ENCODE measurements at places on chromosomes 13 and 19. TPM values are rescaled to one million over a fixed set of nuclear protein-coding genes. Genes with fewer than 3 reads are reported as not detected.

GRCh38 chr19:48403606-48404005 lies 10.1 kb downstream of the GRIN2D start:
- peaks cover 15% of the 10 kb centered on the region for H3K27me3 ChIP-seq
- no peak overlapping the region for H3K27ac ChIP-seq
- no peak for DNase-seq
- H3K36me3 ChIP-seq, result no peaks in the 10 kb centered on the region
- no peak overlapping the region for H3K4me3 ChIP-seq

- H3K27me3 ChIP-seq, result no peaks in the 10 kb centered on the region
- H3K4me1 ChIP-seq, result no peaks in the 10 kb centered on the region
- DNase-seq, result no peak
- H3K27ac ChIP-seq, result peak overlapping the region; percentile 61
Observed at GRCh38 chr19:20611866-20612265, 46.3 kb upstream of the ZNF737 start.

Gene RPS19
- 1,695 TPM for total RNA-seq

DNA sequence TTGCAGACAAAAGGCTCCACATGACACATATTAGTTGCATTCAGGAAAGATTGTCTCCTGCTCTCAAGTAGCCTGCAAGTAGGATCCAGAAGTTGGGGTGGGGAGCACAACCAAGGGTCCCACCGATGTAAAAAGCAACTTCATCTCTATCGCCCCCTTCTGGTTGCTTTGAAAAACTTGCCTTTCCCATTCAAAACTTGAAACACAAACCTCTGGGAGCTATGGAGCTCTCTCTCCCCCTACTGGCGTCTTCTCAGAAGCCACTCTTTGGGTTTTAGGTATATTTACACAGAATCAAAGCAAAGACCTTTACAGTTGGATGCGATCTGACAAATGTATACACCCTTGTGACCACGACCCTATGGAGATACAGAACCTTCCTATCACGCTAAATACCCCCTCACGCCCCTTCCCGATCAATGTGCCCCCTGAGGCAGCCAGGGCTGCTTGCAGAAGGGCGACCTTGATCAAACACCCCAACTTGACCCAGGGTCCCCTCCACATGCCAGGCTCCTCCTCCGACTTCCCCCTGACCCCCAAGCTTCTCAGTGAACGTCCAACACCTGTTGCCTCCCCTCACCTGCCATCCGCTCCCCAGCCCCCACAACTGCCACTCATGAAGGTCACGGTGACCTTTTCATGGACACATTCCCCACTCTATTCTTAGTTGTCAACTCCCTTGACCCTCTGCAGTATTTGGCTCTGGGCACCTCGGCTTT lies 10.1 kb downstream of the NOSIP start:
- no peaks in the 10 kb centered on the region for H3K4me1 ChIP-seq
- no peak overlapping the region for H3K27ac ChIP-seq
- no peaks in the 10 kb centered on the region for H3K27me3 ChIP-seq
- DNase-seq, result no peak
- H3K36me3 ChIP-seq, result peaks cover 5% of the 10 kb centered on the region
- no peak overlapping the region for H3K4me3 ChIP-seq

DNA sequence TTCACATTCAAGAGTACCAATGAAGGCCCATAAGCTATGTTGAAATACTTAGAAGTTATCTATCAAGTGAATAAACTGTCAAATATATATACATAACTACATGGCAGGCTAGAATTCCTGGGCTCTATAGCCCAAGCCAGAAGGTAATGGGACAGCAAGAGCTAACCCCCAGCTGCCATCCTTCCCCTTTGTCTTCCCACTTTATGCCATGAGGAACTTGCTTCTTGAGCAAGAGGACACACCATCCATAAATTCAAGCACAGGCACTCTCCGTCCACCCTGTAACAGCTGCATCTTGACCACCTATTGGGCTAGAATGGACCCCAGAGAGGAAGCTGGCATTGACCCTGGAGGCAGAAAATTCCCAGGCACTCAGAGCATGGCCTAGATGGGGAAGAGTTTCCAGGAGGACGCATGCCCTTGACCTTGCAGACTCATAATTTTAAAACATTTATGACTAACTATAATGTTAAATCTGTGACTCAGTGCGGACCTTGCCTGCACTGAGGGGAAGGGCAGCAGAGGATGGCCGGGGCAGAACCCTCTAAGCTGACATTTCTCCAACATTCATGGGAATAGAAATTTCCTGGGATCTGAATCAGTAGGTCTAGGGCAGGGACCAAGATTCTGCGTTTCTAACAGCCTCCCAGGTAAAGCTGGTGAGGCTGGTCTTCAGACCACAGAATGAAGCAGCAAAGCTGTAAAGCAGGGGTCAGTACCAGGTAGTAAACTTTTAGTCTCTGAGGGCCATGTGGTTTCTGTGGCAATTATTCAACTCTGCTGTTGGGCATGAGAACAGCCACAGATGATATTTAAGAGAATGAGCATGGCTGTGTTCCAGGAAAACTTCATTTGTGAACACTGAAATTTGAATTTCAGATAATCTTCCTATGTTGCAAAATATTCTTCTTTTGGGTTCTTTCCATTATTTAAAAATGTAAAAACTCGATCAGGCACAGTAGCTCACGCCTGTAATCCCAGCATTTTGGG lies 71.4 kb upstream of the CLDN10 start:
- no peak for DNase-seq
- H3K27ac ChIP-seq, result no peak overlapping the region
- no peaks in the 10 kb centered on the region for H3K27me3 ChIP-seq
- H3K4me3 ChIP-seq, result no peak overlapping the region
- peaks cover 7% of the 10 kb centered on the region for H3K4me1 ChIP-seq

Gene SNRPA
- 60.1 TPM for total RNA-seq

Data from sigmoid colon (tissue), 7 donors.